ENCODE measurements at places on chromosomes 11 and 22.

DNA sequence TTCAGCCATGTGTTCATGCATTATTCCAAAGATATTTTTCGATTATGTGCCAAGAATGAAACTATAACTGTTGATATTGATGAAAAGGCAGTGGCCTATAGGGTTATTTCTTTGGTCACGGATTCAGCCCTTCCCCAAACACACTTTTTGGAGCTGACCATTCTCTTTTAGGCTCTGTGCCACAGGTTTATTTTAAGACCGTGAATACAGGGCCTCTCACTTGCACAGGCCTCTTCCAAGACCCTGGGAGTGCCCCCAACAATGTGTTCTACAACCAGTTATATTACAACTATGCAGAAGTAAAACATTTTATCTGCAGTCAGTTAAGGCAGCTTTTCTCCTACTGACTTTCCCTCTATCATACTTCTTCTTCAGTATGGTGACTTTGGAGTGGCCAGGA, 104.6 kb downstream of the ALX4 start:
- no peak for DNase-seq

GRCh38 chr11:121244884-121245283, 47.7 kb upstream of the SC5D start:
- DNase-seq, result no peak

DNA sequence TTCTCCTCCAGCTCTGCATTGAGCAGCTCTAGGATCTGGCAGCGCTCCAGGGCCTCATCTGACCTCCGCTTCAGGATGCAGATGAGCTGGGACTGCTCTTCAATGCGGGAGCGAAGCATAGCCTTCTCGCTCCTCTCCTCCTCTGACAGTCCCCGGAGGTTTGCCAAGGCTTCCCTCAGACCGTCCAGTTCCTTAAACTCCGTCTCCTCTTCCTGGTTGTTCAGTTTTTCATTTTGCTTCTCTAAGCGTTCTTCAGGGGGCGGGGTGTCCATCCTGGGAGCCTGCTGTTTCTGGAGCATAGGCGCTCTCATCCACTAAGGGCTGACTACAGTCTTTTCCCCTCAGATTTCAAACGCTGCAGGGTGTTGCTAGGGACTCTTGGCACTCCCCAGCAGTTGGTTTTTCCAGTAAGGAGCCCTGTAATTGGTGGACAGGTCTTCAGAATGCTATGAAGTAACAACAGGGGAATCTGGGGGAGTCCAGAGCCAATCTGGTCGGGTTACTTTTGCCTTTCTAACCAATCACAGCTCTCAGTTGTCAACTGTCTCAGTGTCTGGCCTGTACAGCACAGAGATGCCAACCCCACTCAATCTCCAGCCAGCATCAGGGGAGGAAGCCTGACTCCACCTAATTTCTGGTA, at the start of gene CCDC89:
TSS of gene CCDC89 (minus strand) at position 376 of the 640 bp plus-strand sequence. CDS start at position 311, 65 bp downstream.
- DNase-seq, result peak; percentile 99

GRCh38 chr11:108965306-108966001, 300.6 kb downstream of the DDX10 start:
- no peak for DNase-seq

GRCh38 chr22:27488456-27489177, 312.9 kb downstream of the MN1 start:
- no peak for DNase-seq
